ENCODE measurements at places on chromosomes 5 and 9.

GRCh38 chr5:115398719-115399118, 102.3 kb upstream of the CCDC112 start:
- peak; percentile 14 for DNase-seq

- DNase-seq: no peak
Measured at GRCh38 chr9:5511476-5511875, 1.1 kb downstream of the PDCD1LG2 start.

- peak; percentile 47 for DNase-seq
Measured at GRCh38 chr5:31598640-31599611, 40.0 kb upstream of the PDZD2 start.

GRCh38 chr9:107898761-107899160, 409.2 kb upstream of the KLF4 start:
- DNase-seq: no peak

- peak; percentile 91 for DNase-seq
Measured at GRCh38 chr5:141040771-141041426, 10.3 kb upstream of the PCDHB1 start.

DNA sequence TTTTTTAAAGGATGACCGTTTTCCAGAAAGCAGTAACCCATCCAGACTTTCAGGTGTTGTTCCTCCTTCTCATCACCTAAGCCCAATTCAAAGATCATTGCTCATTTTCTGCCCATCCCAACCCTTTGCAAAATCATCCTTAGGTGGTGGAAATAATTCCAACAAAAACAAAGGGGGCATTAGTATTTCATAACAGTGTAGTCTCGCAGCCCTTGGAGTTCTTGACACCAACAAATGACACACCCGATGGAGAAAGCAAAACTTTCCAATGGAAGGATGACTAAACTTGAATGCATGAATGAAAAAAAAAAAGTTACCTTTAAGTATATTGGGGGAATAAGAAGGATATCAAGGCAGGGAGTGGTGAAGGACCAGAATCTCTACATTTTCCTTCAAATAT, 117.0 kb downstream of the PAPPA start:
- DNase-seq: no peak

DNA sequence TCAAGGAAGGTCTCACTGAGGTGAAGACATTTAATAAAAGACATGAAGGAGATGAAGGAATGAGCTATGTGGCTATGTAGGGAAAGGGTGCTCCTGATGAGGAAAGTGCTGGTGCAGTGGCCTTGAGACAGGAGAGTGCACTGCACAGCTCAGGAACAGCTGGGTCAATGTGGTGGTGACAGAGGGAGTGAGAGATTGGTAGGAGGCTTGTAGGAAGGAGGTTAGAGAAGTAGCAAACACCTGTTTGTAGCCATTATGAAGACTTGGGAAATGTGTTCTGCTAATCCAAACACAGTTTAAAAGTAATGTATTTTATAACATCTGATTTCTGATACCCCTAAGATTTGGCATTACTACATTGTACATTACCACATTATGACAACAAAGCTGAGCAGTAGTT, 115.1 kb upstream of the MTAP start:
- no peak for DNase-seq

DNA sequence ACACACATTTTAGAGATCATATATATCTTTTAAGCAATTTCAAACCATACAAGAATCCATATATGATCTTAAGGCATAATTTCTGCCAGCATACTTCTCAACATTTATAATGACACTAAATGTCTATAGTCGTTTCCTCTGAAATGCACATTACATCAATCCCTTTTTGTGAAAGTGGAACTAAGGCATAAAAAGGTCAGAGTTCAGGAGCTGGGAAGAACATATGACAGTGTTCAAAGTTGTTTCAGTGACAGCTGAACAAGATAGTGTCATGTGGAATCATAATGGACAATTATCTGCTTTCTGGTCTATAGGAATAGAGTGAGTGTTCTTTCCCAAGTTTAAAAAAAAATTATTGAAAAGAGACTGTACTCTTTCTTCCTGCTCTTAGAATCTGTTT, 2.4 kb upstream of the MOB3B start:
- no peak for DNase-seq

DNA sequence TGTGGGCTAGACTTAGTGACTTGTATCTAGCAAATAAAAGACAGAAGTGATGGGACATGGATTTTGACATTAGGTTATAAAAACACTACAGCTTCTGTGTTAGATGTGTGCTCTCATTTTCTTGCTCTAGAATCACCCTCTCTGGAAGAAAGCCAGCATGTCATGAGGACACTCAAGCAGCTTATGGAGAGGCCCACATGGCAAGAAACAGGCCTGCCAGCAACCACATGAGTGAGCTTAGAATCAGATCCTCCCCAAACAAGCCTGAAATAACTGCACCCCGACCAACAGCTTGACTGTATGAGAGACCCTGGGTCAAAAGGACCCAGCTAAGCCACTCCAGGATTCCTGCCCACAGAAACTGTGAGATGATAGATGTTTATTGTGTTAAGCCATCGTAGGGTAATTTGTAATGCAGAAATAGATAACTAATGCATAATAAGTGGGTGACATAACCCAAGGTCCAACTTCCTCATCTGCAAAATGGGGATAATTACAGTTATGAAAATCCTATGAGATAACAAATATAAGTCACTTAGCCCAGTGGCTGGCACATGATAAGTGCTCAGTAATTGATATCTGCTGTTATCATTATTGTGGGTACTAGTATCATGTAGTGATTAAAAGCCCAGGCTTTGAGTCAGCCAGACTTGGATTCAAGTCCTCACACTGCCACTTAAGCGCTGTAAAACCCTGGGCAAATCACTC, 86.5 kb downstream of the KLHL3 start:
- peak; percentile 76 for DNase-seq

DNA sequence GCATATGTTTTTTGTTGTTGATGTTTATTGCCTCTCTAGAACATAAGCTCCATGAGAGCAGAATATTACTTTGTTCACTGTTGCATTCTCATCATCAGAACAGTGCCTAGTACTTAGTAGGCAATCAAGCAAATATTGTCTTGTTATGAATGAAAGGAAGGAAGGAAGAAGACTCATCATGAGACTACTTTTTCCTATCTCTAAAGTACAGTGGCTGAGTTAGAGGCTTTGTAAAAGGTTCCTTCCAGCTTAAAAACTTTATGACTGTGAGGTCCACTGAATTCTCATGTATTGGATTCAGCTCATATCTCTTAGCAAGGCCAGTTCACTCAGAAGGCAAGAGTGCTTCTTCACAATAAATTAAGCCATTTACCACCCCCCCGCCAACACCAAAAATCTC, 171.8 kb upstream of the NR3C1 start:
- DNase-seq: no peak

- no peak for DNase-seq
Measured at GRCh38 chr5:151550146-151550545, 41.0 kb downstream of the FAT2 start.

GRCh38 chr5:115333164-115333563, 36.7 kb upstream of the CCDC112 start:
- peak; percentile 9 for DNase-seq

Measured in hematopoietic multipotent progenitor cell treated with erythropoietin and hydrocortisone succinate and interleukin-3 and kit ligand, for 4 days (in vitro differentiated cells).